ENCODE measurements at places on chromosomes 16 and 17.

DNA sequence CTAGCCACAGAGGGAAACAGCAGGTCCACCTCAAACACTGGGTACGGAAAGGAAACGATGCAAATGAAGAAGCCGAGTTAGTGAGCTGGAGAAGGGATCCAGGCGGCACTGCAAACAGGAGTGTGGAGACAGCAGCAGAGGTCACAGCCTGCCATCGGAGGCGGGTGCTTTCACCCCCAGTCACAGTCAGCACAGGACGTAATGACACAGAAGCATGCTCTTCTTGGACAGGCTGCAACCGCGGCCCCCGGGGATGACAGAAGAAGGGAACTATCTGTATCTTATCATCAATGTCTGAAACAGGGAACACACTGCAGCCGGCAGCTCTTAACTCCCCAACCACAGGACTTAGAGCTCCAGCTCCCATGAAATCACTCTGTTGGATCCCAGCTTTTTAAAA, 16.1 kb upstream of the SLC38A8 start:
- no peak for DNase-seq

- DNase-seq: no peak
These were observed 15.5 kb upstream of the CUEDC1 start for GRCh38 chr17:57970710-57971109.

- no peak for DNase-seq
These were observed 26.6 kb upstream of the GINS2 start for GRCh38 chr16:85715169-85716021.

- DNase-seq: no peak
These were observed 3.1 kb upstream of the TPPP3 start for GRCh38 chr16:67396159-67397035.

DNA sequence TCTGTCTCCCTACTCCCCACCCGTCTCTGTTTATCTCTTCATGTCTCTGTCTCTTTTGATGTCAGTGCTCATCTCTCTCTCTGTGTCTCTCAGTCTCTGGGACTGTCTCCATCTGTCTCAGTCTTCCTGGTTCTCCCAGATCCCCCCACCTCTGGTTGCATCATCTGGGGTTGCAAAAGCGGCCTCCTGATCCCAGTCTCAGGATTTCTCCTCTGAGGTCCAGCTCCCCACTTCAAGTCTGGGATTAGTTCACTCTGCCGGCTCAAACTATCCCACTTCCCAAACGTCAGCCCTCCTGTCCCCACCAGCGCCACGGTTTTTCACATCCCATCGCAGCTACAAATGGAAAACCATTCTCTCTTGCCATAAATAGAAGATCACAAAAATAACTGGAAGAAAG, 9.0 kb downstream of the TEKT5 start:
- DNase-seq: no peak

- DNase-seq: no peak
These were observed 227.3 kb downstream of the CCDC182 start for GRCh38 chr17:57517632-57518456.

DNA sequence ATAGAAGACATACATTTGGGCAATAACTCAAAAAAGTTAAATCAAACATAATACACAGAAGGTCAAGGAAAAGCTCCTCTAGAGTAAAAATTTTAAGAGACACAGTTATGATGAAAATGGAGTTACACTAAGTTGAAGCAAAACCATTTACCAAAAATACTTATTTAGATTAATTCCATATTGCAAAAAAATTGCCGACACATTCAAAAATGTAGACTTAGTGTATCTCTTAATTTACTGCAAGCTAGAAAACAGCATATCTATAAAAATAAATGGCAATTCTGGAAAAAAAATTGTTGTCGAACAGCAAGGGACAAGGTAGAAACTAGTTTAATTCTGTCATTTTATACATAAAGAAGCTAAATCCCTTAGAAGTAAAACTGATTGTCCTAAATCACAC, 248.7 kb upstream of the KIF2B start:
- no peak for DNase-seq

DNA sequence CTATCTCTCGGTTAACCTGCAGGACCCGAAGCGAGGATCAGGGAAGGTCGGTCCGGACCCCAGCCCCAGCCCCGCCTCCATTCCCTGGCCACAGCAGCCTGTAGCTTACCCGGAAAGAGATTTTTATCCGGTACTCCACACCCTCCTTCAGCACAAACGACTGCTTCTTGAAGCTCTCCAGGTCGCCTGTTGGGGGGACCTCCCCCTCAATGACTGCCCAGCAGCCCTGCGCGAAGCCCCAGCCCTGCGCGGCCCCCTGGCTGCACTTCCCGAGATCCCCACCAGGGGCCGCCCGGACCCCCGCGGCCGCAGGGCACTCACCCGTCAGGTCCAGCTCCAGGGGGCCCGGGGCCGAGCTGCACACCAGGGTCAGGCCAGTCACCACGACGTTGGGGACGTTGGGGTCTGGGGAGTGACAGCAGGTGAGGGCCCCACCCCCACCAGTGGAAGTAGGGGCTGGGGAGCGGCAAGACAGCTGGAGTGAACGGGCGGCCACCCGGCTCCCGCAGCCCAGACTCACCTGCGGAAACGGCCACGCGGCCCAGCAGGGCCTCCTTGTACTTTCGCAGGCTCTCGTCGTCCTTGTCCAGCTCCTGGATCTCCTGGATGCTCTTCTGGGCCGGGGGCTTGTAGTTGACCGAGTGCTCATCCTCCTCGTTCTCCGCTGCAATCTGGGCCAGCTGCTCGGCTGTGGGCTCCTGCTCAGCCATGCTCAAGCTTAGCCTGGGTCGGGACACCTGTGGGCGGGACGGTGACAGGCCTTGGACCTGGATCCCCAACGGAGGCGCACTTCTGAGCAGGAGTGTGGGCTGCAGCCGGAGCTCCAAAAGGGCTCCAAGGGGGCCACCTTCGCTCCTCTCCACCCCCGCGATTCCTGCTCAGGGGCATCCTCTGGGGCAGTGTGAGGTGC, 1.7 kb downstream of the ARHGDIA start:
- DNase-seq: peak; percentile 61

- no peak for DNase-seq
These were observed 5.4 kb downstream of the VASN start for GRCh38 chr16:4376893-4377572.

DNA sequence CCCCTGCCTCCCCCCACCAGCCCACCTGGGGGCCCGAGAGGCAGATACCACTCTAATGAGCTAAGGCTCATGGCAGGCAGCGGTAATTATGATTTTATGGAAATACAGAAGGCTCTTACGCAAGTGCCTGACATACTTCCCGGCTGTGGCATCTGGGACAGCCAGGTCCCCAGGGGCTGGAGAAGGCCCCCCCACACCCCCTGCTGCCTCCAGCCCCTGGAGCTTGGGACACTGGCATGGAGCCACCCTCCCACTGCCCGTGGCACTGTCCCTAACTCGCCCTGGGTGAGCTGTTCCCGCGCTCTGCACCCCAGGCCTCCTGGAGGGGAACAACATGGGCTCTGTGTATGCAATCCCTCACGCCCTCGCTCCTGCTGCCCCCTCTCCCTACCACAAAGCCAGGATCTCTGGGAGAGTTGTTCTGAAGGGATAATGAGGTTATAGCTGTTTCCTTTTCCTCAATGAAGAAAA, 5.4 kb upstream of the STAC2 start:
- DNase-seq: no peak

DNA sequence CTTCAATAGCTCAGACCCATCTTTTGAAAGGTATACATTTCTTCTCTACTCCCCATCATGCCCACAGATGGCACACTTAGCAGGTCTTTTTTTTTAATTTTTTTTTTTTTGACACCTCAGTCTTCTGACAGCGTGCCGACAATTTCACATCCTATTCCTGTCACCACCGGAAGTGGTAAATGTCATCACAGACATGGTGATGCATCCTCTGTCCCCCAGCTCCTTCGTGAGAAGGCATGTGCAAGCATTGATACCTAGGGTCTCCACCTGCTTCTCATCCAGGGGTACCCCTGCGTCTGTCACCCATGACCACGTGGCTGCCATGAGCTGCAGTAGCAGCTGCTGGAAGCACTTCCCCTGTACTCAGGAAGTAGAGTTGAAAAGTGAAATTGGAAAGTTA, 35.6 kb downstream of the ELAC2 start:
- no peak for DNase-seq

Data from activated CD4-positive, alpha-beta T cell treated with anti-CD3 and anti-CD28 coated beads for 48 hours (primary cell).